ENCODE measurements at places on chromosomes 3 and 15. TPM values are rescaled to one million over a fixed set of nuclear protein-coding genes. Genes with fewer than 3 reads are reported as not detected.

DNA sequence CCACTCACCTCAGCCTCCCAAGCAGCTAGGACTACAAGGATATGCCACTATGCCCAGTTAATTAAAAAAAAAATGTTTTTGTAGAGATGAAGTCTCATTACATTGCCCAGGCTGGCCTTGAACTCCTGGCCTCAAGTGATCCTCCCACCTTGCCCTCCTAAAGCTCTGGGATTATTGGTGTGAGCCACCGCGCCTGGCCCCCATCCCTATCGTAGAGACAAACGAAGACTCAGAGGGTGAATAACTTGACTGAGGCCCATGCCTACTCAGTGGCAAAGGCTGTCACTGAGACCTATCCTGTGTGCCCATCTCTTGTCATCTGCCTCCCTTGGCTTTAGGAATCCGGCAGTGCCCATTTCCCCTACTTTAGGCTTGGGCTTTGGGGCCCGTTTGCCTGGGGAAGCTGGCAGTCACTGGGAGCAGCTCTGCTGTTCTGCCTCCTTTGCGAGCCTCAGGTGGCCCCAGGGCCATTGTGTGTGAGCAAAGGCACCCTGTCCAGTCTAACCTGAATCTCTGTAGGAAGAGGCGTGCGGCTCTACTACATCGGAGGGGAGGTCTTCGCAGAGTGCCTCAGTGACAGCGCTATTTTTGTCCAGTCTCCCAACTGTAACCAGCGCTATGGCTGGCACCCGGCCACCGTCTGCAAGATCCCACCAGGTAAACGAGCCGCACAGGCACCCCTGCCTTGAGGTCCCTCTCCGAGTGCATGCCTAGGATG, 70.1 kb downstream of the AAGAB start:
- DNase-seq, result peak; percentile 58

- DNase-seq, result no peak
Observed at GRCh38 chr3:81841540-81841939, 80.1 kb upstream of the GBE1 start.

DNA sequence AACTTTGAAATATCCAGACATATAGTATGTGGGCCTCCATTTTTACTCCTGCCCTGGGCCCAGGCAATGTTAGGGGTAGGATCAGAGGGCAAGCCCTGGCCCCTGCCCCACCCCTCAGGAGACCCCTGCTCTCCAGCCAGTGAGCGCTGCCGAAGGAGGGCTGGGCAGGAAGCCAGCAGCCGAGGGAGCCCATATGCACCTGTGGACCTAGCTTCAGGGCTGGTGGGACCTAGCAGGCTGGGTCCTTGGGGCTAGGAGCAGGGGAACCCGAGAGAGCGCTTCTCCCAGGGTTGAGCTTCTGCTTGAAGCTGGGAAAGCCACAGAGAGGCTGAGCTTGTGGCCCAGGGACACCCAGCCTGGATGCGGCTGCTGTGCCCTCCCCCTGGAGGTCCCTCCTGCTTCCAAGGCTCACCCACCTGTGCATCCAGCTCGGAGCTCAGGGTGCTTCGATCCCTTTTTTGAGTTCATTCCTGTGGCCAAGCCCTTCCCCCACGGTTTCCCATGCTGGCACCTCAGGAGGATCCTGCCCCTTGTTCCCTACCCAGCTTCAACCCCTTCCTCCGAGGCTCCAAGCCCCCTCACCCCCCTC, 21.0 kb upstream of the CYP11A1 start:
- no peak for DNase-seq

DNA sequence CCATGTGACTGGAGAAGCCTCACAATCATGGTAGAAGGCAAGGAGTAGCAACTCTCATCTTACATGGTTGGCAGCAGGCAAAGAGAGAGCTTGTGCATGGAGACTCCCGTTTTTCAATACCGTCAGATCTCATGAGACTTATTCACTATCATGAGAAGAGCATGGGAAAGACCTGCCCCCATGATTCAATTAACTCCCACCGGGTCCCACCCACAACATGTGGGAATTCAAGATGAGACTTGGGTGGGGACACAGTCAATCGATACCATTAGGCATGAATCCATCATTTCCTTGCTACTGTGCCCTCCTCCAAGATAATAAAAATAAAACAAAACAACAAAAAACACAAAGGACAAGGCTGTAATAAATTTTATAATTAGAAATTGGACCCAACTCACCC, 384.7 kb upstream of the MEIS2 start:
- no peak for DNase-seq

DNA sequence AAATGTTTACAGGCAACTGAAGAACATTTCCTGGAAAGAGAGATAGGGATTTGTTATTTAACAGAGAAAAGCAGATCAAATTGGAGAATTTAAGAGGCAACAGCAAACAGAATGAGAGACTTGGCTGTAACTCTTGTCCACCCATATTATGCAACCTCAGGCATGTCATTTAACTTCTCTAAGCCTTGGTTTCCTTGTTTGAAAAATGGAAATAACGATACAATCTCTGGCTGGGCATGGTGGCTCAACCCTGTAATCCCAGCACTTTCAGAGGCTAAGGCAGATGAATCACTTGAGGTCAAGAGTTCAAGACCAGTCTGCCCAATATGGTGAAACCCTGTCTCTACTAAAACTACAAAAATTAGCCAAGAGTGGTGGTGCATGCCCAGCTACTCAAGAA, 23.7 kb downstream of the ARRDC4 start:
- no peak for DNase-seq

Gene TNNC1
- total RNA-seq, result 4,697 TPM

Data from right atrium auricular region (tissue), 2 donors.